ENCODE measurements at places on chromosomes 11 and 22. TPM values are rescaled to one million over a fixed set of nuclear protein-coding genes. Genes with fewer than 3 reads are reported as not detected.

The INS gene
- total RNA-seq = not detected

The BTBD18 gene
- total RNA-seq = not detected

The NPTXR gene
- 3.7 TPM for total RNA-seq

The ELF5 gene
- total RNA-seq = 32.5 TPM

The OR6T1 gene
- total RNA-seq = not detected

The NTM gene
- 0.66 TPM for total RNA-seq
